Osteocyte (in vitro differentiated cells): ENCODE measurements at places on chromosomes 13 and 19. TPM values are rescaled to one million over a fixed set of nuclear protein-coding genes. Genes with fewer than 3 reads are reported as not detected.

DNA sequence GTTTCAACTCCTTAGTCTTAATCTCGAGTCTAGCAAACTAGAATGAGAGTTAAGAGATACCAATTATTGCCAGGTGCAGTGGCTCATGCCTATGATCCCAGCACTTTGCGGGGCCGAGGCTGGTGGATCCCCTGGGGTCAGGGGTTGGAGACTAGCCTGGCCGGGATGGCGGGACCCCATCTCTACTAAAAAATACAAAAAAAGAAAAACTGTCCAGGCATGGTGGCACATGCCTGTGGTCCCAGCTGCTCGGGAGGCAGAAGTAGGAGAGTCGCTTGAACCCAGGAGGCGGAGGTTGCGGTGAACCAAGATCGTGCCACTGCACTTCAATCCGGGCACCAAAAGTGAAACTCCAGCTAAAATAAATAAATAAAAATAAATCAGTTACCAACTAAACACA lies 1119.5 kb upstream of the ATXN8OS start:
- no peaks in the 10 kb centered on the region for H3K4me1 ChIP-seq
- no peaks in the 10 kb centered on the region for H3K36me3 ChIP-seq
- no peak overlapping the region for H3K27ac ChIP-seq
- H3K4me3 ChIP-seq, result no peak overlapping the region
- H3K27me3 ChIP-seq, result peaks cover 7% of the 10 kb centered on the region

DNA sequence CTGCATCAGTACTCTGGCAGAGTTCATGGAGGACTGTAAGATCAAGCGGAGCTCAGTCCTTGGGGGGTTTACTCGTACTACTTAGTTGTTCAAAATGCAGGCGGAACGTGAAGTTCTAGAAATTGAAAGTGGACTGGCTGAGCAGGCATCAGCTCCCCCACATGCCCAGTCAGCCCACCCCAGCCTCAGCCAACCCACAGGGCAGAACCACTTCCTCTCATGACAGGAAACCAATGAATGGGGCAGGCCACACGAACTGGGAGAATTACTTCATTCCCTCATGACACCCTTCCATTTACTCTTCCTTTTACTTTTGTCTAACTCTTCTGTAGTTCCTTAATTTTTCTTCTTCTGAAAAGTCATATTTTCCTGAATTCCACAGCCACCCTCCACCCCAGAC lies 71.9 kb downstream of the FLT1 start:
- no peaks in the 10 kb centered on the region for H3K27me3 ChIP-seq
- no peak overlapping the region for H3K4me3 ChIP-seq
- no peaks in the 10 kb centered on the region for H3K36me3 ChIP-seq
- H3K4me1 ChIP-seq, result peaks cover 17% of the 10 kb centered on the region
- no peak overlapping the region for H3K27ac ChIP-seq

The SLC5A5 gene
- total RNA-seq, result not detected in 2 replicates

The PSMC4 gene
- 85.6 and 88.2 TPM in 2 replicates for total RNA-seq

The TNFRSF19 gene
- total RNA-seq, result 1.6 and 1.7 TPM in 2 replicates

DNA sequence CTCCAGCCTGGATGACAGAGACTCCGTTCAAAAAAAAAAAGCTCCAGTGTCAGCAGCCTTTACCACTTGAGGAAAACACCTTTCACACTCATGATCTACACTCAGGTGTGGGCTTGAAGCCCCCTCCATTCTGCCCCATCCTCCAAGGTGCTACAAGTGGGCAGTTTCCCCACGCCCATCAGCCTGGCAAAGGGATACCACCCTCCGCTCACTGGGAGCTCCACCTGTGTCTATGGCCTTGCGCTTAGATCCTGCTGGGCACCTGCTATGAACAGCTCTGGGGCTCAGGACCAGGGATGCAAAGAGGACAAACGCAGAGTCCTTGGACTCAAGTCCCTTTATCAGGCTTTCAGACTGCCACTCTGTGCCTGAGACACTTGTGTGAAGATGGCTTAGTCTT lies 127.8 kb downstream of the CRYL1 start:
- H3K27me3 ChIP-seq, result peaks cover 2% of the 10 kb centered on the region
- no peaks in the 10 kb centered on the region for H3K36me3 ChIP-seq
- no peak overlapping the region for H3K27ac ChIP-seq
- H3K4me1 ChIP-seq, result no peaks in the 10 kb centered on the region

DNA sequence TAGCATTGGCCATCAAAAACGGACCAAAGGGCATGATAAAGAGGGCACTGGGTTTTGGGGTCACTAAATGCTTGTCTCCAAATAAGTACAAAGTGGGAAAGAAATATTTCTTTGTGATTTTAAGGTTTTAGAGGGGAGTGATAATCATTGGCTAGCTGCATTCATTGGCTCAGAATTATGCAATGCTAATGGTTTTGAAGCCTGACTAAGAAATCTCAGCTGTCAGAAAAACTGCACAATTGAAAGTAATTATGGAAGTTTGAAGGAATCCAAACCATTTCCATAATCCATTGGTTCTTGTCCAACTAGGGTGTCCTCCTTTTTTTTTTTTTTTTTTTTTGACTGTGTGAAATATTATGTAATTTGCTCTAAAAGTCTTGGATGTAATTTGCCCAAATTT lies 88.2 kb upstream of the ARGLU1 start:
- no peak overlapping the region for H3K27ac ChIP-seq
- no peak for DNase-seq
- H3K36me3 ChIP-seq, result no peaks in the 10 kb centered on the region
- peaks cover 9% of the 10 kb centered on the region for H3K27me3 ChIP-seq
- H3K4me1 ChIP-seq, result no peaks in the 10 kb centered on the region
- no peak overlapping the region for H3K4me3 ChIP-seq

- no peak overlapping the region for H3K27ac ChIP-seq
- no peak for DNase-seq
- peaks cover 3% of the 10 kb centered on the region for H3K27me3 ChIP-seq
- no peaks in the 10 kb centered on the region for H3K36me3 ChIP-seq
- H3K4me1 ChIP-seq, result no peaks in the 10 kb centered on the region
- H3K4me3 ChIP-seq, result no peak overlapping the region
Observed at GRCh38 chr19:28456252-28456651, 756.7 kb downstream of the UQCRFS1 start.

- H3K36me3 ChIP-seq, result no peaks in the 10 kb centered on the region
- no peaks in the 10 kb centered on the region for H3K4me1 ChIP-seq
- no peak for DNase-seq
- H3K4me3 ChIP-seq, result no peak overlapping the region
Observed at GRCh38 chr13:72696579-72696978, 30.9 kb downstream of the MZT1 start.

DNA sequence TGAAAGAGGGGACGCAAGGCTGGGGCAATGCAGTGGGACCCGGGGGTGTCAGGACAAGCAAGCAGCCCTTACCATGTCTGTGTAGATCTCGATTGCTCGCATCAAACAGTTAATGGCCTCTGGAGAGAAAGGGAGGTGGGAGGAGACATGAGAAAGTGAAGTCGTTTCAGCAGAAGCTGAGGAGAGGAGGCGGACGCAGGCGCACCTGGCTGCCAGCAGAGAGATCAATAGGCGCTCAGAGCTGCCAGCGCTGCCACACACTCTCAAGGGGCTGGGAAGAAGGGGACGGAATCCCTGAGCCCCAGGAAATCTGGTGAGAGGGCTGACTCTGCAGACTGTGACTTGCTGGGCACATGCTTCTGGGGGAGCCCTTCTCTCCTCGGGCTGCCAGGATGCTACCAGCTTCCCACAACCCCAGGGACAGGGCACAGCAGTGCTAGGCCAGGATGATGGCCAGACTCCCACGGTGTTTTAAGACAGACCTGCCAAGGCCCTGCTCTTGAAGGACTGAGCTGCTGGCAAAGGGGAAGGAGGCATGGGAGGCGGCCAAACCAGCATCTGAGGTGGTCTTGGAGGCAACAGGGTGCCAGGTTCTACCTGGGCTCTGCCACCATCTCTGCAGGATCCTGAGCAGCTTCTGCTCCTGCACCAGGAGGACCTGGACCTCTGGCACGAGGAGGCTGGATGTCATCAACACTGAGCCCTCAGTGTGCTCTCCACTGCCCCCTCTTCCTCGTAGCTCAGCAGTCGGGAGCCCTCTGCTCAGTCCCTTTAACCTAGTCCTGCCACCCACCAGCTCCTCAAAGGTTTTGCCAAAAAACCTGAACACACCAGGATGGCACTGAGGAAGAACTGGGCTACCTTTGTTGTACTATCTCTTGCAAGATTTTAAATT lies 11.7 kb upstream of the KPTN start:
- H3K4me3 ChIP-seq, result no peak overlapping the region
- no peak for DNase-seq
- H3K4me1 ChIP-seq, result peaks cover 2% of the 10 kb centered on the region
- peaks cover 10% of the 10 kb centered on the region for H3K36me3 ChIP-seq

GRCh38 chr19:17703824-17704463 lies 15.3 kb upstream of the MAP1S start:
- H3K36me3 ChIP-seq, result no peaks in the 10 kb centered on the region
- no peak for DNase-seq
- no peak overlapping the region for H3K27ac ChIP-seq
- H3K27me3 ChIP-seq, result peaks cover 12% of the 10 kb centered on the region

The RFPL4AL1 gene
- total RNA-seq, result not detected in 2 replicates

The PSG3 gene
- total RNA-seq, result not detected in 2 replicates

The NLRP11 gene
- not detected in 2 replicates for total RNA-seq

DNA sequence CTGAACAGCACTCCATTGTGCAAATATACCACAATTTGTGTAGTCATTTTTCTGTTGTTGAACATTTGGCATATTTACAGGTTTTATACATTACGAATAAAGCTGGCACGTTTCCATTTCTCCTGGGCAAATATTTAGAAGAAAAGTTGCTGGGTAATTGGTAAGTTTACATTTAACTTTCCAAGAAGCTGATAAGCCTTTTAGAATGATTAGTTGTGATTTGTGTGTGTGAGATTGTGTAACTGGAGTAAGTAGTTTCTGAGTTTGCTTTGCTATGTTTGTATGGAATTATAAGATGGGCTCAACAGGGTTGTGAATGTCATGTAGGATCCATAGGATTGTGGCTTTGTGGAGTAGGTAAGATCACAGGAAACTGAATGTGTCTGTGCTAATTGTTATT lies 1.6 kb upstream of the ZNF529 start:
- no peaks in the 10 kb centered on the region for H3K27me3 ChIP-seq
- H3K27ac ChIP-seq, result peak overlapping the region; percentile 94
- H3K4me3 ChIP-seq, result peak overlapping the region; percentile 98
- H3K4me1 ChIP-seq, result peaks cover 30% of the 10 kb centered on the region
- peaks cover 47% of the 10 kb centered on the region for H3K36me3 ChIP-seq

The RXFP2 gene
- total RNA-seq, result not detected in 2 replicates

- no peaks in the 10 kb centered on the region for H3K27me3 ChIP-seq
- H3K4me3 ChIP-seq, result no peak overlapping the region
- DNase-seq, result no peak
- H3K27ac ChIP-seq, result peak overlapping the region; percentile 86
Observed at GRCh38 chr19:16875584-16876555, 12.9 kb upstream of the F2RL3 start.

- no peaks in the 10 kb centered on the region for H3K27me3 ChIP-seq
- no peak overlapping the region for H3K4me3 ChIP-seq
- no peak for DNase-seq
- no peaks in the 10 kb centered on the region for H3K36me3 ChIP-seq
- H3K4me1 ChIP-seq, result no peaks in the 10 kb centered on the region
- no peak overlapping the region for H3K27ac ChIP-seq
Observed at GRCh38 chr13:111511219-111511732, 190.8 kb downstream of the TEX29 start.

- no peak for DNase-seq
- H3K4me1 ChIP-seq, result no peaks in the 10 kb centered on the region
- peaks cover 8% of the 10 kb centered on the region for H3K27me3 ChIP-seq
- no peak overlapping the region for H3K4me3 ChIP-seq
- no peak overlapping the region for H3K27ac ChIP-seq
Observed at GRCh38 chr13:34340534-34340933, 522.6 kb downstream of the RFC3 start.

DNA sequence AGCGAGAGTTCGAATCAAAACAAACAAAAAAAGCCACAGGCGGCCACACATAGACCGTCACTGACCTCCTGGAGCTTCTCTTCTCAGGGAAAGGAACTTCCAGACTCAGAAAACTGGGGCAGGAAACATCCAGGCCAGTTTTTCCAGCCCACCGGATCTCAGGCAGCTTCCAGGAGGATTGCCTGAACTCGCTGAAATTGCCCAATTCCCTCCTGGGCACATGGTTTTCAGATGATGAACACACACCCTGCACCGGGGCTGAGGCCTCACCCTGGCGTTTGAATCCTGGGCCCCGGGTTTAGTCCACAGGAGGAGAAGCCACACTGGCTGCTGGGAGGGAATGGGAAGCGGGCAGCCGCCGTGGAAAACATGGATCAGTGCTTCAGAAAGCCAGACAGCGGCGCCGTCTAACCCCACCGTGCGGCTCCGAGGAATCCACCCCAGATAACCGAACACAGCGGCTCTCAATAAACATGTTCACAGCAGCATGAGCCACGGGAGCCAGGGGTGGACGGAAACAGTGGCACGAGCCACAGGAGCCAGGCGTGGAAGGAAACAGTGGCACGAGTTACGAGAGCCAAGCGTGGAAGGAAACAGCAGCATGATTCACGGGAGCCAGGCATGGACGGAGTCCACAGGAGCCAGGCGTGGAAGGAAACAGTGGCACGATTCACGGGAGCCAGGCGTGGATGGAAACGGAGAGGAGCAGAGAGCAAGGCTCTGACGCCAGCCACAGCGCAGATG lies 18.2 kb upstream of the PTBP1 start:
- H3K4me1 ChIP-seq, result peaks cover 52% of the 10 kb centered on the region
- H3K4me3 ChIP-seq, result peak overlapping the region; percentile 59
- H3K27ac ChIP-seq, result peak overlapping the region; percentile 98

DNA sequence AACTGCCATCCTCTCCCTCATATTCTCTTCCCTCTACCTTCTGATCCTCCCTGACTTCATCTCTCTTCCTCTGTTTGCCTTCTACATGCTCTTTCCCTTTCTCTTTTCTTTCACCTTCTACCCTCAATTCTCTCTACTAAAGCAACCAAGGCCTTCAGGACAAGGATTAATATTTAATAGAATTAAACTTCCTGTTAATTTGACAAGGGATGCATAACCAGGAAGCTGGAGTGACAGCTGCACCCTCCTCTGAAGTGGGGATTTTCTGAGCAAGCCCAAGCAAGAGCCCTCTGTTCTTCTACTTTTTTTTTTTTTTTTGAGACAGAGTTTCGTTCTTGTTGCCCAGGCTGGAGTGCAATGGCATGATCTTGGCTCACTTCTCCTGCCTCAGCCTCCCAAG lies 63.4 kb upstream of the MED4 start:
- H3K4me3 ChIP-seq, result no peak overlapping the region
- no peak overlapping the region for H3K27ac ChIP-seq
- H3K27me3 ChIP-seq, result peaks cover 10% of the 10 kb centered on the region
- H3K4me1 ChIP-seq, result peaks cover 21% of the 10 kb centered on the region

GRCh38 chr19:46216612-46217011 lies 12.9 kb upstream of the IGFL1 start:
- peaks cover 22% of the 10 kb centered on the region for H3K27me3 ChIP-seq
- DNase-seq, result no peak
- no peak overlapping the region for H3K4me3 ChIP-seq

DNA sequence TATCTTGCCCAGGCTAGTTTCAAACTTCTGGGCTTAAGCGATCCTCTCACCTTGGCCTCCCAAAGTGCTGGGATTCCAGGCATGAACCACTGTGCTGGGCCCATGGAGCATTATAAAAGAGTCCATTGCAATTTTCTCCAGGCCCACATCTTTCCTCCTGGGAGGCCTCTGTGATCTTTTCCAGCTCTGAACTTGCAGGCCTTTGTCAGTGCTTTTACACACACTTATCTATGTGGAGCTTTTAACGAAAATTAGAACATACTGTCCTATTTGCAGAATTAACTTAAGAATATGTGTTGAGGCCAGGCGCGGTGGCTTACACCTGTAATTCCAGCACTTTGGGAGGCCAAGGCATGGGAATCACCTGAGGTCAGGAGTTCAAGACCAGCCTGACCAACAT lies 23.9 kb downstream of the TDRD12 start:
- no peaks in the 10 kb centered on the region for H3K4me1 ChIP-seq
- no peaks in the 10 kb centered on the region for H3K36me3 ChIP-seq
- H3K27me3 ChIP-seq, result no peaks in the 10 kb centered on the region
- H3K27ac ChIP-seq, result no peak overlapping the region
- H3K4me3 ChIP-seq, result no peak overlapping the region
